Activated CD4-positive, alpha-beta T cell treated with anti-CD3 and anti-CD28 coated beads, Interleukin-10, Interleukin-2, amounts not matched to agents 100 ng/mL and 50 ng/mL, durations not matched to agents 16 hours and 8 hours (primary cell): ENCODE measurements at places on chromosomes 5 and 9.
A peak's percentile ranks its signal among the peaks of the same experiment; 100 is the strongest.

GRCh38 chr5:87061046-87061445 is 206.6 kb upstream of the RASA1 start:
- DNase-seq = no peak

GRCh38 chr9:16013826-16014225 is 461.0 kb downstream of the CCDC171 start:
- no peak for DNase-seq

- DNase-seq = peak; percentile 57
Observed at GRCh38 chr5:149434162-149435014, 55.3 kb upstream of the IL17B start.

GRCh38 chr5:124662181-124662781 is 84.2 kb downstream of the ZNF608 start:
- no peak for DNase-seq

DNA sequence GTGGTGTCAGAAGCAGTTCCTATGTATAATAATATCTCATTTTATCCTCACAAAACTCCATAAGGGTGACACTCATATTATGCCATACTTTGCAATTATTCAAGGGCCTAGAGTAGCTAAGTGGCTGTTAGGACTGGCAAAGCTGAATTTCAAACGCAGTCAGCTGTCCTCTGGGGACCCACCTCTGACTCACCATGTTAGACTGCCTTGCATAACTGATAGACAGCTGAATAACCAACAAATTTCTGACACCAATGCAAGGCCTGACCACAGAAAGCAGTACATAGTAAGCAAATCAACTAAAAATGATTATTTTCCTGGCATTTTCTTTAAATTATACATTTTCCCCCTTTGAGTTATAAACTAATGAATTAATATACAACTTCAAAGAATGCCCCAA is 251.6 kb upstream of the PTGER4 start:
- peak; percentile 76 for DNase-seq

GRCh38 chr5:108102463-108102862 is 279.4 kb downstream of the FBXL17 start:
- DNase-seq = no peak

DNA sequence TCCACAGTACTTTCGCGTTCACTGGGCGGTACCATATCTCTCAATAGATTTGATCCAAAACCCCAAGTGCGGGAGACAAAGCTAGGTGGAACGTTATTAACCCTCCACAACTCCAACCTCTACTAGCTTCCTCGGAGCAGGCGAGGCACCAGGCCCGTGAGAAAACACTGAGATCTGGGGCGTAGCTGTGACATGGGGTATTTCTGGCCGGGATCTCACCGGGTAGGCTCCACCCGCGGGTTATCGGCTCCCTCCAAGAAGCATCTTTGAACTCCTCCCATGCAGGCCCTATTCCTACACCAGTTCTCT is 350 bp upstream of the SLC25A46 start:
- DNase-seq = no peak

DNA sequence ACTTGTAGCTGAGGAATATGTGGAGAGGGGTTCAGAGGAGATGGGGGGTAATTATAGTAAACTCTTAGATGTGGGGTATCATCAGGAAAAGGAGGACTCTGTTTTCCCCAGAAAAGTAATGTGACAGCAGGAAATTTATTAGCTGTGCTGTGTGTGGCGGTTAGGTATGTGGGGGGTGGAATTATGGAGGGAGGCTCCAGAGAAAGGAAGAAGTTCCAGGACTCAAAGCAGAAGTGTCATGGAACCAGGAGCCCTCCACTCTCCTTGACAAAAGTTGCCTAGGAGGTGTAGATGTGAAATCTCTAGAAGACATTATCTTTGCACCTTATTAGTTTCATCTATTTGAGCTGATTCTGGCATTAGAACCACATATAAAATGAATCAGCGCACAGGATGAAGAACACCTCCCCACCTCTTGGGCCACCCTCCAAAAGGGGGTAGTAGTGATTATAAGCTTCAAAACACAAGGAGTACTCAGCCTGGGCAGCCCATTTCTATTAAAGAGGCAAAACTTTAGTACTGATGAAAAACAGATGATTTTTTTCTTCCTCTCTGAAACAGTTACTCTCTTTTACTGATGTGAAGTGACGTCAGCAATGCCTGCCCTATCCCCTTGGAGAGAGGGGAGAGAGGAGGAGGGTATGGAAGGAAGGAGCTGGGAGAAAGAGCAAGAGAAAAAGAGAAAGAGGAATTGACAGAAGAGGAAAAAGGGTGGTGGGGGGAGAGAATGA is 18.2 kb downstream of the NR2F1 start:
- DNase-seq = no peak

GRCh38 chr9:110101531-110102161 is 106.3 kb downstream of the C9orf152 start:
- DNase-seq = no peak

DNA sequence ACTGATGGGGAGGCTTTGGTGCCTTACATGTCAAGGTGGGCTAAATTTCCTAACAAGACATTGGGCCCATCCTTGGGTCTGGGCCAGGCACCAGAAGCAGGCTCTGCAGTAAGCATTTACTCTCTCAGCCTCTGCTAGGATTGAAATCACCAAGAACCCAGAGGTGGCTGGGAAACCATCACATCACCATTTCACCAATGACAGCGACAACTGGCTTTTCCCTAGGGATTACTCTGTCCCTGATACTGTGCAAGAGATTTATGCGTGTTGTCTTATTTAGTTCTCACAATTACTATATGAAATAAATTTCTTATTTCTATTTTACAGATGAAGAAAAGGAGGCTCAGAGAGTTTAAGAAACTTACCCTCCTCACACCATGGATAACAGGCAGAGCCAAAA is 342.2 kb downstream of the ARHGEF28 start:
- no peak for DNase-seq

GRCh38 chr9:93133681-93134014 is 403 bp downstream of the NINJ1 start:
- no peak for DNase-seq

GRCh38 chr5:11387382-11387781 is 516.9 kb downstream of the CTNND2 start:
- DNase-seq = no peak

- no peak for DNase-seq
Observed at GRCh38 chr9:90251316-90251715, 391.3 kb downstream of the DIRAS2 start.

- no peak for DNase-seq
Observed at GRCh38 chr5:14034963-14035362, 90.5 kb upstream of the DNAH5 start.

DNA sequence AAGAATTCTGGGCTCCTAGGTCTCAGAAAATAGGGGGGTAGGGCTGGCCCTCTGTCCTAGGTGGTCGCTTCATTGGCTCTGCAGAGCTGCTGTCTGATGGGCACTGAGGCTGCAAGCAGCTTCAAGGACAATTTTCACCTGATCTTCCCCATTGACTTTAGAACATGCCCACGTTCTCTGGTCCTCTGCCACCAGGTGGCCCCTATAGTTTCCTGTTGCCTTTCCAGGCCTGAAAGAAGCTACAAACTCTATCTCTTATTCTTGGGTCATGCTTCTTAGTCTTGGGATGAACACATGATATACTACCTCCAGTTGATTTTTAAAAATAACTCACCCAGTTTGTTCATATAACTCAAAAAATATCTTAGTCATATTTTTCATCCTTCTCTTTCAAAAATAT is 26.3 kb downstream of the SPZ1 start:
- peak; percentile 35 for DNase-seq

DNA sequence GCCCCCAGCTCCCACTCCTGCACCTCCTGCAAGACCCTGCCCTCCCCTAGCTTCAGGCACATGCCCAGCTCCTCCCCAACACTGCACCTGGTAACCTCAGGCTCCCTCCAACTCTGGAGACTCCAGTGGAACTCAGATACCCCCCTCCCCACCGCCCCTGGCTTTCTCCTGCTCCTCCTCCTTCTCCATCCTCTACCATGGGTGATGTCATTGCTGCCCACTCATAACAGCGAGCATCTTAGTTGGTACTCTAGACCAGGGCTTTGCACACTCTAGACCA is 24.7 kb upstream of the CNOT6 start:
- DNase-seq = no peak

DNA sequence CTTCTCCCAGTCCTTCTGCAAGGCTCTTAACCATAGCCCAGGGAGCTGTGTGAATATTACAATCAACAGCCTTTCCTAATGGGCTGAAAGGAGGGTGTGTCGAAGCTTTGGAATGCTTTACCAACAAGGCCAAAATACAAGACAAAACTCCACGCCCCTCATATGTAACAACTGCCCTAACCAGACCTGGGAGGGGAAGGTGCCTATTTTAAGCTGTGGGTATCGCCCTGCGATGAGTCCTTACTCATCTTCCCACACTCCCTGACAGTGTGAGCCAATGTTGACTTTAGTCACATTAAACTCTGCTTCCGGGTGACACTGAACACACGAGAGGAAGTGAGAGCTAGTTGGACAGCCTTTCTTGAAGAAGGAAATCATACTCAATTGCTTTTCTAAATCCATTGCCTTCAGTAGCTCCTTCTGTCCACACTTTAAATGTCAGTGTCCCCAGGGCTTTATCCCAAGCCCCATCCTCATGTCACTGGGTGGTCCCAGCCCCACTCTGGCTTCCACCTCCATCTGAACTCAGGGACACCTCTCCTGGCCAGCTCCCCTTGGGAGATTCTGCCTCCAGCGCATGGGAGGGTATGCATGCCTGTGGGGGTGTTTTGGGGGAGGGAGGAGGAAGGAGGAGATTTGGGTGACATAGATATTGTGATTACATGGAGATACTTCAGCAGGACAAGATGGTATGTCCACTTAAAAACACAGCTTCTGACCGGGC is 6.5 kb upstream of the TBC1D9B start:
- peak; percentile 21 for DNase-seq

GRCh38 chr9:133643978-133644760 is 8.0 kb downstream of the DBH start:
- DNase-seq = no peak

DNA sequence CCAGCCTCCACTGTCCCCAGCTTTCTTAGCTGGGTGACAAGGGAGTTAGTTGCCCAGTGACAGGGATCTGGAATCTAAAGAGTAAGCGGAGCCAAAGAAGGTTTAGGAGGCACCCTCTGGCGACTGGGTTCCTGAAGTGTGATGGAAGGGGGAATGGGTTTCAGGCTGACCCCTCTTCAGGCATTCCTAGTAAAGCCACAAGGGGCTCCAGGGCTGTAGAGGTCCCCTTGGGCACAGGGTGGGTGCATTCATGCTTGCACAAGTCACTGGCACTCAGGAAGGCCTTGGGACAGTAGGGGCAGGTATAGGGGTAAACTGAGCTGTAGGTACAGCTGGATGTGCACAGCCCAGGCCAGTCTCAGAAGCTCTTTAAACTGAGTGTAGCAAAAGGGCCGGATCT is 74.2 kb downstream of the CPLANE1 start:
- DNase-seq = no peak

- DNase-seq = no peak
Observed at GRCh38 chr9:84701801-84702200, 32.3 kb downstream of the NTRK2 start.

GRCh38 chr5:112228667-112229066 is 190.4 kb downstream of the EPB41L4A start:
- no peak for DNase-seq

- DNase-seq = no peak
Observed at GRCh38 chr5:37771731-37772130, 68.1 kb downstream of the GDNF start.

DNA sequence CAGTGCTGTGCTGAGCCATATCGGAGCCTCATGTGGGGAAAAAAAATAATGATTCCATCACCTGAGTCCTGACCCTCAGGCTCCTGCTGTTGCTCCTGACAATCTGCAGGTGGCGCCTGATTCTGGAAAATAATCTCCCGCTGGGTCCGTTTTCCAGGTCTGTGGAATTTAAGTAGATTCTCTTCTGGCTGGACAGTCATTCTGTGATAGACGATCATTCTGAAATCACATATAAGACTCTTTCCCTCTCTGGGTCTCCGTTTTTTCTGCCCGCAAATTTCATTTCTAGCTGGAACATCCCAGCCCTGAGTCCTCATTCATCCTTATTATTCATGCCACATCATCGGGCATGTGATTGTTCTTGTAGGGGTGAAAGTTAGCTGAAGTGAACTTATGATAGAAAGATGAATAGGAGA is 22.1 kb upstream of the STXBP1 start:
- DNase-seq = peak; percentile 42

DNA sequence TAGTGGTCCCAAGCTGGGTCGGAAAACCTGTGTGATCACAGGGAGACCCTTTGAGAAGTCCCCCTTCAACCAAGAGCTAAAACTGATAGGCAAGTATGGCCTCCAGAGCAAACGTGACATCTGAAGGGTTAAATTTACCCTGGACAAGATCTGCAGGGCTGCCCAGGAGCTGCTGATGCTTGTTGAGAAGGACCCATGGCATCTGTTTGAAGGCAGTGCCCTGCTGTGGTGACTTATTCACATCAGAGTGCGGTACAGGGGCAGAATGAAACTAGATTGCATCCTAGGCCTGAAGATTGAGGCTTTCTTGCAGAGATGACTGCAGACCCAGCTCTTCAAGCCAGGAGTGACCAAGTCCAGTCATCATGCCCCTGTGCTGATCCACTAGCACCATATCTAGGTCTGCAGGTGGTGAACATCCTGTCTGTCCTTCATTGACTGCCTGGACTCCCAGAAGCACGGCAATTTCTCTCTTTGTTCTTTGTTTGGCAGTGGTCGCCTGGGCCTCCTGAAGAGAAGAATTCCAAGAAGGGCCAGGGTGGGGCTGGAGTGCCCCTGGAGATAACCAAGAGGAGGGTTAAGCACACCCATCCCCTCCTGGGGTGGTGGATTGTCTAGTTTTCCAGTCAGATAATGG is 25.7 kb upstream of the CHD1 start:
- DNase-seq = no peak

GRCh38 chr5:3622961-3623360 is 27.3 kb downstream of the IRX1 start:
- DNase-seq = no peak

DNA sequence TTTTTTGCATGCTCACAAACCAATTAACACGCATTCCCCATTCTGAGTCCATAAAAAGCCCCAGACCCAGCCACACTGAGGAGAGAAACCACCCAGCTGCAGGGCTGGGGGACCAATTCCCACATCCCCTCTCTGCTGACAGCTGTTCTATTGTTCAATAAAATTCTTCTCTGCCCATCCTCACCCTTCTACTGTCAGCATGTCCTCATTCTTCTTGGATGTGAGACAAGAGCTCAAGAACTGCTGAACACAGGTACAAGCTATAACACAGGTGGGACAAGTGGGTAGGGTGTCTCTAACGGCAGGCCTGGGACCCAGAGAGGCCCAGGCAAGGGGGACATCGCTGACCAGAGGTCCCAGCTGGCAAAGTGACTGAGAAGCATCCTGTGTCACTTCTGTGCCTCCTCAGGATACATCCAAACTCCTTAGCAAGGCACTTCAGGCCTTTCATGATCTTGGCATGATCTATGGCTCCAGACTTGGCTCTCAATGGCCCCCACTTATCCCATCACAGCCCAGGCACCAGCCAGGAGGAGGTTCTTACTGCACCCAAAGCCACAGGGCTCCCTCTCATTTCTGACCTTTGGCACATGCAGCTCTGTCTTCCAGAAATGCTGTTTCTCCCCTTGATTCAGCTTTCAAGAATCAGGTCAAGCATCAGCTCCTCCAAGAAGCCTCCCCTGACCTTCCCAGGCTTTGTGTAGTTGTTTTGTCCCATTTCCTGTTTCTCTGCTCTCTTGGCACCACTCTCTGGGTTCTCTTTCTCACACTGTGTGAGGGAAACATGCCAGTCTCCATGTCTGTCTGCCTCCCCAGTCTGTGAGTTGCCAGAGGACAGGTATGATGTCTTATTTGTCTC is 7.3 kb upstream of the ALDH1B1 start:
- DNase-seq = no peak

GRCh38 chr5:118793091-118793490 is 195.3 kb downstream of the DTWD2 start:
- no peak for DNase-seq

GRCh38 chr9:115106001-115106400 is 12.0 kb downstream of the TNC start:
- DNase-seq = no peak

GRCh38 chr9:22119522-22120158 is 110.5 kb upstream of the CDKN2B start:
- peak; percentile 49 for DNase-seq
